ENCODE measurements at places on chromosomes 5 and 9.

- DNase-seq = no peak
Observed at GRCh38 chr5:157817387-157817702, 41.6 kb downstream of the CLINT1 start.

GRCh38 chr5:123059455-123059854 is 22.9 kb upstream of the PPIC start:
- no peak for DNase-seq

DNA sequence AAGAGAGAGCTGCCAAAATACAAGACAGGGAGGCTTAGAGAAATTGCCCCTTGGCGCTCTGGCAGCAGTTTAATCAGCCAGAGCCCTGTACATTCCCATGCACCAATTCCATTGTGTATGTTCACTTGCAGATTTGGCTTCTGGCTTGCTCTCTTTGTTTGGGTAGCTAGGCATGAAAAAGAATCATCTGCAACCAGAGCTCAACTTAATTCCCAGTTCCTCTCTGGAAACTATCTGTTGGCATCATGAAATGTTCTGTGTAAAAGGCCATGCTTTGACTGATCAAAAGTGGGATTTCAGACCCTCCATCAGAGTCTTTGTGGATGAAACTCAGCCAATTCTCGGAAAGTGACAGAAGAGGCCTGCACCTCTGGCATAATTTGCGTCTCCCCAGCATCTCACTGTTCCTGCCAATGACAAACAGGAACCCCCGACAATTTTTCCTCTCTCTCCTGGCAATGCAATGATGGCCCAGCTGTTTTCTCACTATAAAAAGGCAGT is 53.8 kb upstream of the RAD23B start:
- no peak for DNase-seq

- no peak for DNase-seq
Observed at GRCh38 chr5:39854771-39855410, 430.1 kb upstream of the DAB2 start.

- no peak for DNase-seq
Observed at GRCh38 chr9:16825971-16826625, 44.4 kb downstream of the BNC2 start.

- no peak for DNase-seq
Observed at GRCh38 chr5:137622850-137623249, 113.0 kb downstream of the KLHL3 start.
